Activated B cell treated with CpG ODN at 0.5 μM for 24 hours (primary cell): ENCODE measurements at places on chromosomes 7 and 10. TPM values are rescaled to one million over a fixed set of nuclear protein-coding genes. Genes with fewer than 3 reads are reported as not detected.
A peak's percentile ranks its signal among the peaks of the same experiment; 100 is the strongest.

DNA sequence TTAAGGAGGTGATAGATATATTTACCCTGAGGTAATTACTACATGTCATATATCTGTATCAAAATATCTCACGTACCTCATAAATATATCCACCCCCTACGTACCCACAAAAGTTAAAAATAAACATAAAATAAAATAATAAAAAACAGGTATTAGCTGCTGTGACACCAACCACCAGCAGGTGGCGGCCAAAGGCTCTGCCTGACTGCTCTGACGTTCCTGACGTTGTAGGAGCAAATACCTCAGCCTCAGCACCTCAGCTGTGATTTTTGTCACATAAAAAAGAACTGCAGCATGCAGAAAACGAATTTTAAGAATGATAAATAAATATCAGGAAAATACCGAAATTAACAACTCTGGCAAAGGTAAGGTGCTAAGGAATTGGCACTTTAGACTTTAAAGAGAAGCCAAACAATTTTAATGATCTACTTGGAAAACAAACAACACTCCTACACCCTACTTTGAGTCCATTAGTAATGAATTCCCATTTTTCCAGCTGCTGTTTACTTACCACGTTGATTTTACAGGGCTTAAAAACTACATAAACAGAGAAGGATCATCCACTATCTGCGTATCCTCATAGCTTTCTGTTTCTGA is 125.4 kb upstream of the TARP start:
- peak; percentile 22 for DNase-seq

DNA sequence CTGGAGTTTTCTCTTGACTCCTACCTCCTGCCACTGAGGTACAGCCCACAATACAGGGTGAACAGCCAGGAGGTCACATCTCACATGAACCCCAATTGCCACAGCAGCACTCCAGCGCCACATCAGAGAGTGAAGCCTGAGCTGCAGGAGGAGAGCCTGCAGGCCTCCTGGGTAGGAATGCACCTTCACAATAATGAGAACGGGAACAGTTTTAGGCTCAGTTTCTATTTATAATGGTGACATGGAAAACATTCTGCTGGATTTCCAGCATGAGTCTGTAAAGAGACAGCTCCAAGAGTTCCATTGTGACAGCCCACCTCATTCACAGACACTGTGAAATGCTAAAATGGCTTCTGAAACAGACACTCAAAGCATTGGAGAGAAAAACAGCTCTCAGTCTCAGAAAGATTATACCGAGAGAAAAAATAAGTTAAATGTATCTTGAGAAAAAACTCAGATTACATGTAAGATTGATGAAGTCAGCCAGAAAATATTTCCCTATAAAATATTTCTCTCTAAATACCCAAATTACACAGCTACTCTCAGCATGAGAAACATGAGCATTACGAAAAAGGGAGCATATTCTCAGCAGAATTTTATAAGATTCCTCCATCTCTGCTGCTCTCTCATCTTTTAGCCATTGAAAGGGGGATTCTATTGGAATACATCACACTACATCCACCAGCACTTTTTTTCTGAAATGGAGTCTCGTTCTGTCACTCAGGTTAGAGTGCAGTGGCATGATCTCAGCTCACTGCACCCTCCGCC is 11.3 kb downstream of the ZNF680 start:
- DNase-seq = no peak

DNA sequence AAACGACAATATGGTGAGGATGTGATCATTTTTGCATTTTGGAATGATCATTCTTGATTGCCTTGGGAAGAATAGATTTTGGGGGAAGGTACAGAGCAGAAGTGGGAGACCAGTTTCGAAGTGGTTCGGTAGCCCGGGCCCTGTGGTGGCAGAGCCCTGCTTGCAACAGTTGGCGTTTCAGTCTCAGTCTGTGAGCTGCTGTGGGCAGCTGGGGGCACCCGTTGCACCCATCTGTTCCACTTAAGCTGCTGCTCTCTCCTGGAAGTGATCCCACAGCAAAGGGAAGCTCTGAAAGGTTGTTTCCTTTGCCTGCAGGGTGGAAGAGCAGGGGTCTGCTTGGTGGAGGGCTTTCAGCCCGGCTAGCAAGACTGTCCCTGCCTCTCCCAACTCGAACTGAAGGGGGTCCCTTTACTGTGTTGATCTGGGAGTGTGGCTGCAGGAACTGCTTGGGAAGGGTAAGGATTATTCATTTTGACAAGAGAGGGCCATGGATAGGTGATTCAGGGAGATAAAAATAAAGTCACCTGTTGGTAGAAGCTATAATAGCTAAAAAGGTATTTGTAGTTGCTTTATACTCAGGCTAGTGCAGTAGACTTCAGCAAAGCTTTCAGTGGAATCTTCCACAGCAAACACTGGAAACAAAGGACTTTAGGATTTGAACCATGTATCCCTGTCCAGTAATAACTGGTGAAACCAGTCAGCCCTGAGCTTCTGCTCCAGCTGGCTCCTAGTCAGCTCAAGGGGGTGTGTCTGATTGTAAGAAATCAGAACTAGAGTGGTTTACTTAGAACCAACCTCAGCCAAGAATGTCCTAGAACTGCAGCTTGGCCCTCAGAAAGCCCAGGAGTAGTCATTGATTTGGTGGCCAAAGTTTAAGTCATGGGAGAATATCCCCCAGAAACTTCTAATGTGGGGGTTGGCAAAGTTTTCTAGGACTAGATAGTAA is 53.1 kb upstream of the PDCD4 start:
- DNase-seq = no peak

DNA sequence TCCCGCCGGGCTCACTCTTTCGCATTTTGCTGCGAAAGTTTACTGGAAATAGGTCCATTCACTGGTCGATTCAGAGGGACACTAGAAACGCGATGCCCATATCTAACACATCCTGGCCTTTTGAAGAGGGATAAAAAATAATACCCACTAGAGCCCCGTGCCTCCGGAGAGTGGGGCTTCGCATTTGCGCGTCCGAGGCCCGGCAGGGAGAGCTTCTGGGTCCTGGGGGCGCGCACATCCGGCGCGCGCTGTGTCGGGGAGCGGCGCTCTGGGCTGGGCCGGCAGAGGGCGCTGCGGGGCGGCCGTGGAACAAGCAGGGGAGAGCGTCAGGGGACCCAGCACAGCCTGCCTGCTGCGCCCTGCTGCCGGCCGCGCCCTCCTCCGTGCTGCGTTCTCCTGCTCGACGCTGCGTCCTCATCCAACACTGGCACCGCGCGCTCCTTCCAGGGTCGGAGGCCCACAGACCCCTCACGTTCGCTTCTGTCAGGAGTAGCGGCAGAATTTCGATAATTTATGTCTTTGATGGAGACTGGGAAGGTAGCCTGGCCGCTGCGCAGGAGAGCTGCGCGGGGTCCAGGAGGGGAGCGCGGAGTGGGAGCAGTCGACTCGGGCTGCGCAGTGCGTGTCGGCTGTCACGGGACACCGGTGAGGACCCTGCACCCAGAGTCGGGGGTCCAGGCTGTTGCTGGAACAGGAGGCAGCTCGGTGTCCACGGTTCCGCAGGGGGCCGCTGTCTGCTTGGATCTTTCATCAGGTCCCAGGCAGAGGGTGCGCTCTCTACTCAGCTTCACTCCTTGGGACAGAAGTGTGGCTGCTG is 41.5 kb upstream of the ZNF32 start:
- DNase-seq = peak; percentile 69

GRCh38 chr7:151599401-151600227 is 79.9 kb upstream of the RHEB start:
- no peak for DNase-seq

DNA sequence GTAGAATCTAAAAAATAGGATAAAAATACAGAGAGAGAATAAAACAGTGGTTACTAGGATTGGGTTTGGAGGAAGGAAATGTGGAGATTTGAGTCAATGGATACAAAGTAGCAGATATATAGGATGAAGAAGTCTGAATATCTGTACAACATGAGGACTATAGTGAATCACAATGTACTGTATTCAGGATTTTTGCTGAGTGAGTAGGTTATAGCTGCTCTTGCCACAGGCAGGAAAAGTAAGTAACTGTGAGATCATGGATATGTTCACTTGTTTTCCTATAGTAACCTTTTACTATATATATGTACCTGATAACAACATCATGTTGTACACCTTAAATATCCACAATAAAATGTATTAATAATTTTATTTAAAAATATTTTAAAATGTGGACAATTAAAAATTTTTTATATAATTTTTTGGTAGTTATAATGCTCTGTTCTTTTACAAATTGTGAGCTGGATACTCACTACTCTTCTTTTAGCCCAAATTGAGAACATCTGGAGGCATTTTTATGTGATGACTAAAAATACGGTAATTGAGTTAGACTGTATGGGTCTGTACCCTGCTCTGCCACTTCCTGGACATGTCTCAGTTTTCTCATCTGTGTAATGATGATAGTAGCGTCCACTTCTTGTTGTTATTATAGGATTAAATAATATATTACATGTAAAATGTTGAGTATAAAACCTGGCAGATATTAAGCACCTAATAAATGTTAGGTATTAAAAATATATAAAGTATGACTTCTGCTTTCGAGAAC is 439.1 kb downstream of the AUTS2 start:
- no peak for DNase-seq

DNA sequence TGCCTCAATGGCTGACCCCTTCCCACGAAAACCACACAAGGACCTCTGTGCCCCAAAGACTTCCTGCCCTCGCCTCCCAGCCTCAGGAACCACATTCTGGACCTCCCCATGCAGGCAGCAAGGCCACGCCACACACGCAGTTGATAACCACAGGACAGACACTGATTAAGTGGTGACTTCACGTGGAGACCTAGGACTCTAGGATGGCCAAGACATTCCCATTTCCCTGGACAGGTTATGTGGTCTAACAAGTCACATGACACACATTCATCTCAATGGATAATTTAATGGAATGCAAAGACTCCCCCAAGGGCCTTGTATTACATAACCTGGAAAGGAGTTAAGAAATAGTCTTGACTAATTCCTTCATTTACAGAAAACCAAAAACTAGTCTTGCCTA is 110.2 kb downstream of the LARP4B start:
- no peak for DNase-seq

- DNase-seq = no peak
Measured at GRCh38 chr7:92228100-92228499, 17.6 kb downstream of the KRIT1 start.

GRCh38 chr10:9792181-9792580 is 1225.5 kb upstream of the CELF2 start:
- no peak for DNase-seq

DNA sequence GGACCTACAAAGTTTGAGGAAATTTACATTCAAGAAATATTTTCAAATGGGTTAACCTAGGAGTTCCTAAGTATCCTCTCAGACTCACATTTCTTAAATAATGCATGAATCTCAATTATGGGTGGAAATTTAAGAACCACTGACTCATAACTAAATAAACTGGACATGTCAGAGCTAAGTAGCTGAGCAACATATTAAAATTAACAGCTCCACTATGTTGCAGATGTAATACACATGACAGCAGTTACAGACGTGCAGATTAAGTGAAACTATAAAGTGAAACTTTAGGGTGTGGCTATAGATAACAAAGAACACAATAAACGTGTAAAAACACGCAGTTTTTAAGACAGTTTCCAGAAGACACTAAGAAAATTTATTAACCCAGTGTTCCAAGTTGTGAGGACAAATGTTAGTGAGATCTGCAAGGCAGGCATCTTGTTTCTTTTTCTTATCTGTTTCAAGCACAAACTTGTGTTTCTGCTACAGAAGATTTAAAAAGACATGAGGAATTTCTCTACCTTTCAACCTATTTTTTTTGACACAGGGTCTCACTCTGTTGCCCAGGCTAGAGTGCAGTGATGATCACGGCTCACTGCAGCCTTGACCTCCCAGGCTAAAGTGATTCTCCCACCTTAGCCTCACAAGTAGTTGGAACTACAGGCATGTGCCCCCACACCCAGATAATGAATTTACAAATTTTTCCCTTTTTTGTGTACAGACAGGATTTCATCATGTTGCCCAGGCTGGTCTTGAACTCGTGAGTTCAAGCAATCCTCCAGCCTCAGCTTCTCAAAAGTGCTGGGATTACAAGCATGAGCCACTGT is 25.3 kb downstream of the DNMBP start:
- no peak for DNase-seq

DNA sequence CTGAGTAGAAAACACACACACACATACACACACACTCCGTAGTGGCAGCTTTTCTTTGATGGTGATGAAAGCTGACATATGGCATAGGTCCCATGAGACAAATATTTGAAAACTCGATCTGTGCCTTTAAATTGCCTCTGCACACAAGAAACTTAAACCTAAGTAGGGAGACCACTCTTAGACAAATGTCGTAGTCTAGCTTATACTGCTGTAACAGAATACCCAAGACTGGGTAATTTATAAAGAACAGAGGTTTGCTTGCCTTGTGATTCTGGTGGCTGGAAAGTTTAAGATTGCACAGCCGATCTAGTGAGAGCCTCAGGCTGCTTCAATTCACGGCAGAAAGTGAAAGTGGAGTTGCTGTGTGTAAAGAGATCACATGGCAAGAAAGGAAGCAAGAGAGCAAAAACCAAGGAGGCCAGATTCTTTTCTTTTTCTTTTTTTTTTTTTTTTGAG is 489.4 kb upstream of the SORCS1 start:
- DNase-seq = no peak

DNA sequence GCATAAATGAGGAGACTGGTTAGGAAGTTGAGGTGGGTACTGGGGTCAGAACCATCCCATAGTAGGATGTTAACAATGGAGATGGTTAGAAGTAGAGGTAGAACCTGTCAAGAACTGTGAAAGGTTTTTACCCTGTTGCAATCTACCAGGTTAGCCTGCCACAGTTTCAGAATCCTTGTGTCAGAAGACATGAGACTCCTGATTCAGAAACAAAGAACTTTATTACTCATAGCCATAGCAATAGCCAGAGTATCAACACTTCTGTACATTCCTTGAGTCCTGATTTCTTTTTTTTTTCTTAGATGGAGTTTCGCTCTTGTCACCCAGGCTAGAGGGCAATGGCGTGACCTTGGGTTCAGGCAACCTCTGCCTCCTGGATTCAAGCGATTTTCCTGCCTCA is 200.9 kb downstream of the GRM3 start:
- DNase-seq = no peak

- no peak for DNase-seq
Measured at GRCh38 chr10:131897297-131897899, 3.4 kb upstream of the PPP2R2D start.

- DNase-seq = no peak
Measured at GRCh38 chr7:90715067-90715466, 118.9 kb downstream of the CDK14 start.

GRCh38 chr7:37832194-37832593 is 16.2 kb upstream of the NME8 start:
- no peak for DNase-seq

DNA sequence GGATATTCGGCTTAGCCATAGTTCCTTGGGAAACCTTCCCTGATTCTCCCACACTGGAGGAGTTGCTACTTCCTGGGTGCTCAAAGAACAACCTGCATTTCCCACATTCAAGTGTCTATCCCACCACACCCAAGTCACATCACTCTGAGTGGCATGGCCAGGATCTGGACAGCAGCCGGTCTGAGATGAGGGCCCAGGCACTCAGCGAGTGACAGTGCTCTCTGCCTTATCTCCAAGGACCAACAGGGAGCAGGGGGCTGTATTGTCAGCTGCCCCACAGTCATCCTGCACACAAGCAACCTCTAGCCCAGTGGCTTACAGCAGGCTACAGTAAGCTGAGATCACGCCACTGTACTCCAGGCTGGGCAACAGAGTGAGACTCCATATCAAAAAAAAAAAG is 16.1 kb upstream of the SLC18A3 start:
- DNase-seq = no peak

Gene GCK
- total RNA-seq = 0.13 and 0.44 TPM in 2 replicates

Gene C10orf53
- total RNA-seq = not detected in 2 replicates

Gene TEX47
- not detected in 2 replicates for total RNA-seq

Gene LIPM
- total RNA-seq = not detected in 2 replicates

Gene SEM1
- 32.3 and 35.5 TPM in 2 replicates for total RNA-seq
